Mesothelial cell of epicardium (in vitro differentiated cells): ENCODE measurements at places on chromosomes 16 and 17. TPM values are rescaled to one million over a fixed set of nuclear protein-coding genes. Genes with fewer than 3 reads are reported as not detected.

DNA sequence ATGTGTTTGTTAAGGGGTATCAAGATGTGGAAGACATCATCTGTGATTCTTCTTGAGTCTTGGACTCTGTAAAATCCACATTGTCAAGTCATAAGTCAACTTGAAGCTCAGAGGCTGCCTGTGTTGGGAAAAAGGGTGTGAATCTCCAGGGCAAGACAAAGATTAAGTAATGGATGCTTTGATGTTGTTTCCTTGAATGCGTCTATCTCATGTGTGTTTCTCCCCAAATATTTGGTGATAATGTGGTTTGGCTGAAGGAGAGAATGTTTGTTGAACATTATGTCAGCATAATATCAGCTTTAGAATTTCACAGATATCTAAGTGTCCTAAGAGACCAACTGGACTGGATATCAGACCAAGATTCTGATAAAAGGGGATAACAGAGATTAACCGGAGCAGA is 24.1 kb upstream of the KCNJ16 start:
- no peaks in the 10 kb centered on the region for H3K27me3 ChIP-seq
- H3K27ac ChIP-seq: no peak overlapping the region
- H3K4me1 ChIP-seq: peaks cover 54% of the 10 kb centered on the region
- no peaks in the 10 kb centered on the region for H3K36me3 ChIP-seq
- no peak for DNase-seq

GRCh38 chr17:76758570-76758969 is 20.7 kb downstream of the MFSD11 start:
- H3K4me3 ChIP-seq: no peak overlapping the region
- no peaks in the 10 kb centered on the region for H3K4me1 ChIP-seq
- no peak overlapping the region for H3K27ac ChIP-seq
- DNase-seq: no peak

DNA sequence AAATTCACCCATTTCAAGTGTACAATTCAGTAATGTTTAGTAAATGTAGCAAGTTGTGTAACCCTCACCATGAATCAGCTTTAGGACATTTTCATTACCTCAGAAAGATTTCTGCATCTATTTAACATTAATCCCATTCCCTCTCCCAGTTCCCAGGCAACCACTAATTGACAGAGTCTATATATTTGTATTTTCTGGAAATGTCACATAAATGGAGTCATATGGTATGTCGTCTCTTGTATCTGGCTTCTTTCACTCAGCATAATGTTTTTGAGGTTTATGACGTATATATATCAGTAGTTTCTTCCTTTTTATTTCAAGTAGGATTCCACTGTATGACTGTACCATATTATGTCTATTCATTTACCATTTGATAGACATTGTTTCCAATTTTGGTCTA is 199.8 kb downstream of the CYB561 start:
- peaks cover 14% of the 10 kb centered on the region for H3K4me1 ChIP-seq
- H3K27ac ChIP-seq: peak overlapping the region; percentile 40
- no peaks in the 10 kb centered on the region for H3K27me3 ChIP-seq
- peaks cover 21% of the 10 kb centered on the region for H3K36me3 ChIP-seq
- no peak overlapping the region for H3K4me3 ChIP-seq

GRCh38 chr16:64363039-64363438 is 758.8 kb downstream of the CDH11 start:
- peaks cover 19% of the 10 kb centered on the region for H3K4me1 ChIP-seq
- DNase-seq: no peak
- H3K36me3 ChIP-seq: no peaks in the 10 kb centered on the region

The CETP gene
- total RNA-seq: 0.13 TPM in 1 of 3 replicates, not detected in the others

GRCh38 chr17:70074956-70075355 is at the start of gene KCNJ16:
TSS of gene KCNJ16 (plus strand) at chr17:70075225. CDS start at chr17:70132088, 56,863 bp downstream.
- no peaks in the 10 kb centered on the region for H3K36me3 ChIP-seq
- H3K27me3 ChIP-seq: no peaks in the 10 kb centered on the region
- no peak within 1 kb of the TSS for H3K4me3 ChIP-seq
- peaks cover 50% of the 10 kb centered on the region for H3K4me1 ChIP-seq

GRCh38 chr17:40916366-40916765 is 21.1 kb downstream of the KRT23 start:
- H3K27ac ChIP-seq: peak overlapping the region; percentile 81
- no peaks in the 10 kb centered on the region for H3K27me3 ChIP-seq
- no peak overlapping the region for H3K4me3 ChIP-seq
- DNase-seq: no peak
- H3K4me1 ChIP-seq: peaks cover 26% of the 10 kb centered on the region
- no peaks in the 10 kb centered on the region for H3K36me3 ChIP-seq

DNA sequence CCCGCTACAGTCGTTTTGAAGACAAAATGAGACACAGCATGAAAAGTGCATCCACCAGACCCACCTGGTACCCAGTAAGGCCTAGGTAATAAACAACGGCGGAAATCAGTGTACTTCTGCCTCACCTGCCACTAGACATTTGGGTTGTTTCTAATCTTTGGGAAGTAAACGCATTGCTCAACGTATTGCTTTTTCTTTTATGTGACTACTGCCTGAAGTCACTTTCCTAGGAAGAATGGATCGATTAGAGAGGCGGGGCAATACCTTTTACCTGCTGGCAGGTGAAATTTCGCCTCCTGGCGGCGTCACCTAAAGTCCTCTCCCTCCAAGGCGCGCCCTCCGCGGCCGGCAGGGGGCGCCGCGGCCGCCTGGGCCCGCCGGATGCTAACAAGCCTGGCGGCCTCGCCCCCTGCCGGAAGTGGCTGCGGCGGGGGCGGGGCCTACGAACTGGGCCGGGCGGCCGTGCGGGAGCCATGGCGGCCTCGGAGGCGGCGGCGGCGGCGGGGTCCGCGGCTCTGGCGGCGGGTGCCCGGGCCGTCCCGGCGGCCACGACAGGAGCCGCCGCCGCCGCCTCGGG is at the start of gene ATMIN:
TSS of gene ATMIN (plus strand) at position 445 of the 577 bp plus-strand sequence. CDS start at position 474, 29 bp downstream.
- peak within 1 kb of the TSS; percentile 82 for H3K4me3 ChIP-seq
- DNase-seq: peak; percentile 91
- peaks cover 4% of the 10 kb centered on the region for H3K36me3 ChIP-seq
- no peaks in the 10 kb centered on the region for H3K27me3 ChIP-seq

- H3K27ac ChIP-seq: no peak overlapping the region
- no peak for DNase-seq
- H3K4me3 ChIP-seq: no peak overlapping the region
- H3K36me3 ChIP-seq: no peaks in the 10 kb centered on the region
- no peaks in the 10 kb centered on the region for H3K27me3 ChIP-seq
Observed at GRCh38 chr17:66734186-66734943, 100.6 kb upstream of the CACNG5 start.

The C16orf89 gene
- 0.20 to 0.87 TPM (median 0.55 TPM) in 3 replicates for total RNA-seq

DNA sequence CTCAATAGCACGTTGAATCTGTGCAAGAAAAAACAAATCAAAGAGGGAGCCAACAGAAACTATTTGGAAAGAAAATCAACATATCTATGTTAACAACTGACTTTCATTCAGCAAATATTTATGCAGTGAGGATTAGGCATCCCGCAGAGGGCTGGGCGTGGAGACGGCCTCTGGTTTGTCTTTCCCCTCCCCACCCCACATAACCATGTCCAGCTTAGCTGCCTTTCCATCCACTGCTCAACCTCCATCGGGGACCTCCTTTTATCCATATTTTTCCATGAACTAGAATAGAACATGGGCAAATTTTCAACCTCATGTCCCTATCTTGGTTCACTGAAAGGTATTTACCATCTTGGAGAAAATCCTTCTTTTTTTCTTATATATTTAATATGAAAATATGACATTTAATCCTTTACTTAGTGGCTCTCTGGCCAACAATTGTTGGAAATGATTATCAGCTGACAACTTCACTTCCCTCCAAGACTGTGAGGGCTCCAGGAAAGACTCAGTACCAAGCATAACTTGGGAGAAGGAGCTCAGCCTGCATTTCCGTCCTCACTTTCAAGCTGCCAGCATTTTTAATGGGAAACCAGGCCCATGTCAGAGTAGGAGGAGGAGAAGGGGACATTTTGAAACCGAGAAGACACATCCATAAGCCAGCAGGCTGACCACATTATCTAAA is 462.6 kb upstream of the MAF start:
- H3K27ac ChIP-seq: peak overlapping the region; percentile 51
- H3K4me1 ChIP-seq: peaks cover 8% of the 10 kb centered on the region
- no peak for DNase-seq
- no peaks in the 10 kb centered on the region for H3K36me3 ChIP-seq
- H3K27me3 ChIP-seq: peaks cover 14% of the 10 kb centered on the region

DNA sequence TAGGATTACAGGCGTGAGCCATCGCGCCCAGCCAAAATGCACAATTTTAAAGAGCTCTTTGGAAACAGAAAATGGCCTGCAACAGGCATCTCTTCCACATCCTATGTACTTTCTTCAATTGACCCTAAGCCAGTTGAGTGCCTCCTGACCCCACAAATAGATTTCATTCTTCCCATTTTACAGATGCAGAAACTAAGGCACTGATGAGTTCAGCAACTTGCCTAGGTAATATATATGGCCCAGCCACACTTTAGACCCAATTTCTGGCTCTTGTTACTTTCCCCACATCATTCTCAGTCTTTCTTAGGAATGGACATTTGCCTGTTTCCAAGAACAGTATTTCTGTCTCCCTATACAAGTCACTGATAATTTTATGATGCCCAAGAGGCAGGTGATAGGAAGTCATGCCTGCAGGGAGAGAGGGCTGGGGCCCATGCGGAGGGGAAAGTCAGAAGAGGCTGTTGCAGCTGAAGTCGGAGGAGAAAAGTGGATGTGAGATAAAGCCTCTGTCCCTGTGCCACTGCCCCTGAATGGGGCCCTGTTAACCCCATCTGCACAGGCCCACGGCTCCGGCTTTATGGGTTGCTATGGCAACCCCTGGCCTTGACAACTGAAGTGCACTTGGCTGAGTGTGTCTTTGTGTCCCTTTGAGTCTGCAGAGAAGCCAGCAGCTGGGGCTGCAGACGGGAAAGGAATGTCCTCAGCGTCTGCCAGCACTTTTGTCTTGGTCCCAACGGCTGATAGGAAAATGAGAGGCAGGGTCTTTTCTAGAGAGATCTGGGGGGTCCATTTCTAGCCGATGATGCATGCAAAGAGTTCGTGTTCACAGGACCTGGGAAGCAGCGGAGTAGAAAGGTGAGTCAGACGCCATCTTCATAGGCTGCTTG is 45.9 kb downstream of the ABAT start:
- no peak for DNase-seq
- no peak overlapping the region for H3K27ac ChIP-seq
- peaks cover 8% of the 10 kb centered on the region for H3K4me1 ChIP-seq
- H3K36me3 ChIP-seq: peaks cover 5% of the 10 kb centered on the region
- H3K27me3 ChIP-seq: no peaks in the 10 kb centered on the region

The FSCN2 gene
- 13.0 to 17.3 TPM (median 13.3 TPM) in 3 replicates for total RNA-seq

- no peaks in the 10 kb centered on the region for H3K4me1 ChIP-seq
- no peak overlapping the region for H3K4me3 ChIP-seq
- no peaks in the 10 kb centered on the region for H3K27me3 ChIP-seq
- peaks cover 70% of the 10 kb centered on the region for H3K36me3 ChIP-seq
- no peak for DNase-seq
Observed at GRCh38 chr17:80347536-80347935, 67.4 kb upstream of the ENDOV start.

DNA sequence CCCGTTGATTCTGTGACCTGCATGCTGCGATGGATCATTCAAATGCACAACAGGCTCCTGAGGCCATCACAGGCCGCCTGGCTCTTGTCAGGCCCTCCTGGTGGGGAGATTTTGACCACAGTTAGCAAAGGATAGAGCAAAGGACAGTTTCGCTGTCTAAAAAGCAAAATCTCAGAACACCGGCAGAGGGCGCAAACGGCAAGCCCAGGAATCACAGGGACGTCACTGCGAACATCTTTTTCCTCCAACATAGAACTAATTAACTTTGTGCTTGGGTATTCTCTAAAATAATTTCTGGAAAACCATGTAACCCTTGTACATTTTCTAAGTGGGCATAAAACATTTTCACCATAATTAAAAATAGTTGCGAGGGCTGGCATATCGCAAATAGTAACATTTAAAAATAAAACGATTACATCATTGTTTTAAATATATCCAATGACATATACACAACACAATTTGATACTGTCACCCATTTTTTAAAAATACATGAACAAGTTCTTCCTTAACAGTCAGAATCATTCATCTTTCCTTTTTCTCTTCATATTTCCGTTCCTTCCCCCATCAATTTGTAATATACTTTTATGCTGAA is 19.7 kb upstream of the SLC47A1 start:
- no peaks in the 10 kb centered on the region for H3K27me3 ChIP-seq
- H3K27ac ChIP-seq: no peak overlapping the region
- peak; percentile 41 for DNase-seq
- H3K36me3 ChIP-seq: no peaks in the 10 kb centered on the region
- H3K4me1 ChIP-seq: peaks cover 21% of the 10 kb centered on the region

The ITGAD gene
- not detected in 3 replicates for total RNA-seq

DNA sequence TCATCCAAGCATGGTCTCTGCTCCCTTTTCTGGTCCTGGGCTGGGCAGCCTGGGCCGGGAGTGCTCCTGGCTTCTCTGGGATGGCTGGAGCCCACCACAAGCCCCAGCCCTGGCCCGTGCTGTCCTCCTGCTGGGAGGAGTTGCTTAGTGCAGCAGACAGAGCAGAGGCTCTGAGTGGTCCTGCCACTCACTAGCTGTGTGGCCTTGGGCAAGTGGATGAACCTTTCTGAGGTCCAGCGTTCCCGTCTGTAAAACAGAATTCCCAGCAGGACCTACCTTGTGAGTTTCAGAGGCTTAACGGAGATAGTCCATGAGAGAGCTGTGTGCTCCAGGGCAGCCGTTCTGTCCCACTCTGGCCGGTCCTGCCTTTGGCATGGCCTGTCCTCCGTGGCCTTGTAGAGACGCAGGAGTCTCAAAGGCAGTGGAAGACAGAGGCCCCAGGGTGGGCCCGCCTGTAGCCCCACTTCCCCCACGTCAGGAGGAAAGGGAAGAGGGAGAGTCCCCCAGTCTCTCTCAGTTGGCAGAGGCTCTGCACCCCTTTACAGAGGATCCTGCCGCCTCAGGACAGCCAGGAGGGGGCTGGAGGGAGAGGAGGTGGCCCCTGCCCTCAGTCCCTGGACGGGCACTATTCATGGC is 7.8 kb downstream of the MYO15B start:
- no peak for DNase-seq
- H3K4me1 ChIP-seq: no peaks in the 10 kb centered on the region
- no peaks in the 10 kb centered on the region for H3K27me3 ChIP-seq
- H3K27ac ChIP-seq: no peak overlapping the region

GRCh38 chr17:74842599-74843351 is 16.9 kb downstream of the GRIN2C start:
- H3K4me3 ChIP-seq: peak overlapping the region; percentile 33
- DNase-seq: peak; percentile 71
- H3K27me3 ChIP-seq: peaks cover 53% of the 10 kb centered on the region
- no peaks in the 10 kb centered on the region for H3K36me3 ChIP-seq
- no peak overlapping the region for H3K27ac ChIP-seq

DNA sequence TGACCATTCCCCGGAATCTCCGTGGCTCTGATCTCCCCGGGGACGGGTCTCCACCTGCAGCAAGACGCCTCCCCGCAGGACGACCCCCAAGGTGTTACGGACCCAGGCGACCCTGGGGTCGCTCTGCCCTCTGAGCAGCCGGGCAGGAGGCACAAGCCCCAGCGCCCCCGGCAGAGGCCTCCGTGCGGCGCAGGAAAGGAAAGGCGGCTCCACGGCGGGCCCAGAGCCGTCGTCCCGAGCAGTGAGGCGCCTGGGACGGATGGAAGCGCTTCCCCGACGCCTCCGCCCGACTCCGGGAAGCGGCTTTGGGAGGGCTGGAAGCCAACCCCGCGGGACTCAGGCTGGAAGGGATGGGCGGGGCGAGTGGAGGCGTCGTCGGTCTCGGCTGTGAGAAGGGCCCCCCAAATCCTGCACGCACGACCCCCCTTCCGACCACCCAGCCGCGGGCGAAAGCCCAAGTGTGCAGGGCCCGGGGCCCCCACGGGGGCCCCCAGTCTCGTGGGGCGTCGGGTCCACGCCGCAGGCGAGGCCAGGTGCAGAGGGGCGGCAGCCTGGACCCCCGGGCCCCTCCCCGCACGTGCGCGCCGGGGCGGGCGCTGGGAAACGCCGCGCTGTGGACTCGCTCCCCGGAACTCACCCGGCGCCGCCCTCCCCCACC is 32.7 kb upstream of the RPH3AL start:
- peak; percentile 66 for DNase-seq
- peaks cover 23% of the 10 kb centered on the region for H3K27me3 ChIP-seq
- peaks cover 34% of the 10 kb centered on the region for H3K4me1 ChIP-seq
- H3K27ac ChIP-seq: no peak overlapping the region
- peak overlapping the region; percentile 64 for H3K4me3 ChIP-seq
- H3K36me3 ChIP-seq: no peaks in the 10 kb centered on the region
